ENCODE measurements at places on chromosomes 4 and X.
A peak's percentile ranks its signal among the peaks of the same experiment; 100 is the strongest.

DNA sequence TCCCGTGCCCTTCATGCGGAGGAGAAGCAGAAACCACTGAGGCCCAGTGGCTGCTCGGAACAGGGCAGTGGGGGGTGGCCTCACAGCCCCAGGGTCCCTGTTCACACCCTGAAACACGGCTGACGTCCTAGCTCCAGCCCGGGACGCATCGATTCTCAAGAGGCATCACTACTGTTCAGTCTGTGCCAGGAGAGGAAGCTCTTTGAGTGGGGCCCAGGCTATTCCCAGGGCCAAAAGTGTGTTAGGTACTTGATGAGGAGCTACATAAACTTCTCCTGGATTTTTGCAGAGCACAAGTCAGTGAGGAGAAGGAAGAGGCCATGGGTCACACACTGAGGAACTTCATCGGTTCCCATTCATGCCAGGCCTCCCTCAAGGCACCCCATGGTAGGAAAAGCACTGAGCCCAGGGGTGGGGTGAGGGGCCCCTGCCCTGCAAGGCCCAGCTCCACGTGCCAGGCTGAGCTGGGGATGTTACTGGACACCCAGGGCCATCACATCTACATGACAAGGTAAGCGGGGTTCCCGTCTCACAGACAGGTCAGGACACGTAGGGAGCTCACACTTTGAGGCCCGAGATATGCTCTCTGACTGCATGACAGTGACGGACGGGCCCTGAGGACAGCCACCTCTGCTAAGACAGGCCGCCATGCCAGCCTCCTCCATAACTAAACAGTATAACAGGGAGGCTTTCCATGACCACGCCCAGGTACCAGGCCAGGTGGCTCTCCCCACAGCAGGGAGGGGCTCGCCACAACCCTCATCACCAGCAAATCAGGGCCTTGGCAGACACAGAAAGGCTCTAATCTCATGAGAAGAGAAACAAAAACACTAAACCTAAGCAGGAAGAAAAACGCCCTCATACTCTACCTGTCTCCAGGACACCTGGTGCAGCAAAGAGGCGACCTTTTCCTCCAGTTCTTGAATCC is 12.4 kb downstream of the TNIP2 start:
- DNase-seq = no peak

- no peak for DNase-seq
Observed at GRCh38 chrX:48703642-48704481, 7.3 kb downstream of the SUV39H1 start.

GRCh38 chrX:41677183-41678060 is 11.4 kb upstream of the GPR34 start:
- no peak for DNase-seq

GRCh38 chr4:7933651-7934510 is 5.8 kb downstream of the AFAP1 start:
- DNase-seq = no peak

DNA sequence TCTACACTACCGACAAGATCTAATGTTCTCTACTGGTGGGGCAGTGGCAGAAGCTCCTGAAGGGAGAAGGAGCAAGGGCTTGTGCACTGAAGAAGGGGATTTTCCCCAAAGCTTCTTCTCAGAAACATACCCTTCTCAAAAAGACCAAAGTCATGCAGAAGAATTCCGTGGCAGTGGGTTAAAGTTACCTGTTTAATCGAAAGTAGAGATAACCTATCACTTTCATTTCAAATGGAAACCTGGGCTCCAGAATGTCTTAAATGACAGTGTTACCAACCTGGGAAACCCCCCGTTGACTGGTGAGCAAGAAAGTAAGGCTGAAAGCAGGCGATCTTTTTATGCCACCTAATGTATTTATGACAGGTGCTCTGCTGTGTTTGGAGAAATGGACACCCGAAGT is 92.5 kb upstream of the TEX13D start:
- DNase-seq = no peak

DNA sequence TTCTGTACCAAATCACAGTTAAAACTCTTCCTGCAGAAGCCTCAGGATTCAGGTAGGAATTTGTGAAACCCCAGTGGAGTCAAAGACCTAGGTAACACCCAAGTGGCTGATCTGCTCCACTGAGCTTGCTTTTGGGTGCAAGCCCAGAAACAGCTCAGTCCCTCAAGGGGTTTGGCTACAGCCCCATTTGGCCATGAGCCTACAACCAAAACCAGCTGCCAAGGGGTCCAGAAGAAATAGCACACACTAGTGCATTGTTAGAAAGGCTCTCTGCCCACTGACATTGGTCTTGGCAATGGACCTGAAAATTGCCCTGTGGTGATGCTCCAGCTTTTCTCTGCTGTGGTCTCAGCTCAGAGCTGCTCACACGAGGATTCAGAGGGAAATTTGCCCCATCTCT is 577.4 kb upstream of the INTU start:
- DNase-seq = no peak

DNA sequence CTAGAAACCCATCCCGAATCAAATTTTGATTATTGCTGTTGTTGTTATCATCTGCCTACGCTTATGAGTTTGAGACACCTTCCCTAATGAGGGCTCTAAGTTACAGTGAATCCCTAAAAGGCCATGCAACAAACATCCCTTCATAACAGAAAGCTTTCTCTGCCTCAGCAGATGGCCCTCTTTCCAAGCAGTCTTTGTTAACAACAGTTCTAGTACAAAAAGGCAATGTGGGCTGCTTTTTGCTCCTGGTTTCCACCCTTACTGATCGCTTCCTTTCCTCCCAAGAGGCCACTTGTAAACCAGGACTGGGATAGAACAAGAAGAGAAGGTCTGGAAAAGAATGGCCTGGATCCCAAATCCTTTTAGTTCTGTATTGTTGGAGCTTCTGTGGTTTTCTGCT is 24.2 kb downstream of the GPC4 start:
- DNase-seq = no peak

GRCh38 chrX:24124244-24124799 is 25.2 kb upstream of the ZFX start:
- DNase-seq = no peak

- DNase-seq = no peak
Observed at GRCh38 chrX:54602563-54602962, 72.5 kb downstream of the GNL3L start.

GRCh38 chr4:42915484-42915883 is 23.0 kb downstream of the GRXCR1 start:
- DNase-seq = no peak

DNA sequence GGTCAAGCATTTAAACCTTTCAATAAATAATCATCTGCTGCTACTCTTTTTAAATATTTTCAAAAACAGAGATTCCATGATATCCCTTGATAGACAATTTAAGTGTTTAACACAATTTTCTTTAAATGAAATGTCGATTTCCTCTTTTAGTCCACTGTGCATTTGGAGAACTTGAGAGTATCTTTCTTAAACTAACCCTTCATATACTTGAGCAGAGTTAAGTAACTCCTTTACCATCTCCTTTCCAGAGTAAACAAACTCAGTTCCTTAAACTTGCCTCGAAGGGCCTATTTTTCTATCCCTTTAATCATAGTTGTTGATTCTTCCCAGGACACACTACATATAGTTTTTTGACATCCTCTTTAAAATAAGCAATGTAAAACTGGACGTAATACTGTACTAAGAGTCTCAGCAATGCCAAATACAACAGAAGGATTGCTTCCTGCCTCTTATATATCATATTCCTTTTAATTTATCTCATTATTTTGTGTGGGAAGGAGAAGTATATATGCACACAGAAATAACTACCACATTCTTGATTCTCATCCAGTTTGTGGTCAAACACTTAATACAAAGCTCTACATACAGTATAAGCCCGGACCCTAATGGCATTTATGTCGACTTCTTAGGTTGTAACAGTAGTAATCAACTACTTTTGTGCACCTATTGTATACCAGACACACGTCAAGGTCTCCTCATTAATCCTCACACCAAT is 22.8 kb downstream of the RAB28 start:
- DNase-seq = no peak

GRCh38 chr4:103402198-103402597 is 204.1 kb upstream of the CENPE start:
- DNase-seq = no peak

DNA sequence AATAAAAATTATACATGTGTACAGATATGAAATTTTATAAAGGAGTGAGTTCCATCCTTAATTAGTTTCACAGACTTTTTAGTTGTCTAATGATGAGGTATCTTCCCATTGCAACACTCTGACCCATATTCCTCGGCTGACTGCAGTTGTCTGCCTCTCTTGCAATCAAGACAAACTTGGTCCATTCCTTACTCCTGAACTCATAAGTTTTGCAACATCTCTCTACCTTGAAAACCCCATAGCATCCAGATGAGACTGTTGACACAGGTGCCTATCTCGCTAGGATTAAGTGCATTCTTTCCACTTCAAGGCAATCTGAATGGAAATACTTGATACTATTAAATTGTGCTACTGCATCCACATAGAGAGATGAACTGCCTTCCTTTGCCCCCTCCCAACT is 2.3 kb downstream of the XKRX start:
- no peak for DNase-seq

DNA sequence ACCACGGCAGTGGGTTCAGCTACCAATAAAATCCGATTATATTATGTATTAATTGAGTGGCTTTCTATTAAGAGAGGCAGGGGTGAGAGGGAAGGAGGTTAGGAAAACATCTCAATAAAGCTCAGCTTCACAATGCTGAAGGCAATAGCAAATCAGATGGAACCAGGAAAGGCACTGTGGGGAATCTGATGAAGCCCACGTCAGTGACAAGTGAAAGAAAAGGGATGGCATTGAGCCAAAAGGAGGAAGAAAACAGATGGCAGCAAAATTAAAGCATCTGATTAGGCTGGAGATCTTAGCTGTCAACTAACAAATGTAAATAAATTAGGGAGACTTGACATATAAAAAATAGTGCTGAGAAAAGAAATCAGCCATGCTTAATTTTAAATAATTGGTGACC is 180.9 kb downstream of the RASL11B start:
- DNase-seq = peak; percentile 69

GRCh38 chr4:168388890-168389289 is 70.3 kb upstream of the DDX60 start:
- DNase-seq = no peak

DNA sequence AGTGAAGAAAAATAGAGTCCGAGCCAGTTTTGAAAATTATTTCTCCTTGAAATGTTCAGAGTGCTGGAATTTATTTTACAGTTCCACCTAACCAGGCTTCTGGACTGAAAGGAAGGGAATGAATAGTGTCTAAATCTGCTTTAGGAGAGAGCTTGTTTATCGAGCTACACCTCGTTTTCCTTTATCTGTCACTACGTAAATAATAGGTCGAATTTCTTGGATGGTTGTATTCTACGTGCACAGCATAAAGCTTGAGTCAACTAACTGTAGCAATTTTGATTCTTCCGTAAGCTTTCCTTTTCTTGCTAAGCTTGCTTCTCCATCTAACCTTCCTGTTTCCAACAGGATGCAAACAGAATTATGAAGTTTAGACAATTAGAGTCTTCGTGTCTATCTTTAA is 48.6 kb downstream of the ADGRL3 start:
- no peak for DNase-seq

- no peak for DNase-seq
Observed at GRCh38 chrX:139750390-139750789, 42.4 kb upstream of the MCF2 start.

DNA sequence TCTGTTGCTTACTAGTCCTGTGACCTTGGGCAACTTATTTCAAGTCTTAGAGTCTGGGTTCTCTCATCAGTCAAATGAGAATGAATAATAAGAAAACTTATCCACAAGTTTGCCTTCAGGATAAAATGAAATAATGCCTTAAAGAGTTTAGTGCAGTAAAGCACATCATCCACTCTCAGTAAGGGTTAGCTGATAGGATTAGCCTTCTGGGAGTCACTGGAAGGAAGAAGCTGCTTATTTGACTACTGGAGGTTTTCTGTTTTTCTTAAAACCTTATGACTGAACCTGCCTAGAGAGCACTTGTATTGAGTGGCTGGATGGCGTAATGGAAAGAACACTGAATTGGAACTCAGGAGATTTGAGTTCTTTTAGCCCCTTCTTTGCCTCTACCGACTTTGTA is 1.8 kb downstream of the RNF128 start:
- DNase-seq = no peak

DNA sequence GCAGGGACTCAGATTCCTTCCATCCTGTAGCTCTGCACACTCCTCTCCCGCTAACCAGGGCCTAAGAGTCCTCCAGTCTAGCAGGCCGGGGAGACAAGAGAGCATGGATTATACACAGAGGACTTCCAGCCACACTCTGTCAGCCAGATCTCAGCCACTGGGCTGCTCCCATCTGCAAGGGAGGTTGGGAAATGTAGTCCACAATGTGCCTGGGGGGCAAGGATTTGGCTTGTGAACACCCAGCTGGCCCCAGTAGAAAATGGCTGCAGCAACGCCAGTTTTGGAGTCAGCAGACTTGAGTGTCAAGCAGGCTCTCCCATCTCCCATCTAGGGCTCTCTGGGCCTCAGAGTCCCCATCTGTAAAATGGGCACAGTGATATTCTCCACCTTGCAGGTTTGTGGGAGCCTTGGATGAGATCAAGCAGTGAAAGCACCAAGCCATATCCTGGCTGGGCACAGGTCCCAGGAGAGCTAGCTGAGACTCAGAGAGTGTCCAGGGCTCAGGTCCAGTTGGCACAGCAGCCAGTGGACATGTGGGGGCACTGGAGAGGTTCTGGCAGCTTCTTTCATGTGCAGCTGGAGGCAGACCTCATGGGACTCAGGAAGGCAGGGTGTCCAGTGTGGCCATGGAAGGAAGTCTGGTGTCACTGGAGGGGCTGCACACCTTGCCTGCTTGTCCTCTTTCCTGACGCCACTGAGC is 14.6 kb downstream of the PSAPL1 start:
- no peak for DNase-seq

- no peak for DNase-seq
Observed at GRCh38 chr4:31020363-31020762, 300.2 kb downstream of the PCDH7 start.
